Gastroesophageal sphincter (tissue), 4 donors: ENCODE measurements at places on chromosomes 7 and 10. TPM values are rescaled to one million over a fixed set of nuclear protein-coding genes. Genes with fewer than 3 reads are reported as not detected.

DNA sequence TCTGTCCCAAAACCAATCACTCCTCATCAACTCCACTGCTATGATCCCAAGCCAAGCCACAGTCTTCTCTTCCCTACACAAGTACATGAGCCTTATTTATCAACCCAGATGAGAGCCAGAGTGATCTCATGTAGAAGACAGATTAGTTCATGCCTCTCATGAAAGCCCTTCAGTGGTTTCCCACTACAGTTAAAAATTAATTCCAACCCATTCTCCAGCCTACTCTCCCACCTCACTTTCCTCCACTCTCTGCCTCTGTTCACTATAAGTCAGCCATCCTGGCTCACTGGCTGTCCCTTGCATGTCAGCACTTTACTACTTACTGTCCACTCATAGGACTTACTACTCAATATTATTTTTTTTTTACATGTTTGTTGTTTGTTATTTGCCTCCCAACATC is 67.3 kb downstream of the CACUL1 start:
- no peak for ATAC-seq

DNA sequence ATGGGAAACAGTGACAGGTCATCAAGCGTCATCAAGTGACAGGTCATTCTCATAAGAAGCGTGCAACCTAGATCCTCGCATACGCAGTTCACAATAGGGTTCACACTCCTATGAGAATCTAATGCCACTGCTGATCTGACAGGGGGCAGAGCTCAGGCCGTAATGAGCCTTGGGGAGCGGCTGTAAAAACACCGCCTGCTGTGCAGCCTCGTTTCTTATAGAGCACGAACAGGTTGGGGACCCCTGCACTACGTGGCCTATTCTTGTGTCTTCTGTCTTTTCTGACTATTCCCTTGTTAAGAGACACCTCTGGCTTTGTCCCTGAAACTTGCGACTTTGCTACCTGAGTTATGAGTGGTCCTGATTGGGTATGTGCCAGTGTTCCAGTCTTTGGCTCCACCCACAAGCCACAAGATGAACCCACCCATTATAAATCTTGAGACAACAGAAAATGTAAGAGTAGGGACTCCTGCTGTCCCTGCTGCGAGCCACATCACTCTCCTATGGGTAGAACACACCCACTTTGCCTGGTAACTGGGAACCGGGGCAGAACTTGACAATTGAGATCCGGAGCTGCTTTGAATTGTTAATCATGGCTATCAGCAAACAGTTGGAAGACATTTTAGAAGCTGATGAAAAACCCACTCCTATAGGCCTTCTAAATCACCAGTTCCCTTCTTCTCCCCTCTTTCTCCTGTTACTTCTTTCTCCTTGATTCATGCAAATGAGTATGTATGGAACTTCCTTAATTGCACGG is 55.8 kb upstream of the EXOC4 start:
- ATAC-seq: no peak

GRCh38 chr7:14201353-14201752 is 211.9 kb upstream of the ETV1 start:
- ATAC-seq: no peak

- no peak for ATAC-seq
These were observed 942.9 kb upstream of the LRRN3 start for GRCh38 chr7:110148054-110148453.

- no peak for ATAC-seq
These were observed 252.1 kb downstream of the DOCK4 start for GRCh38 chr7:111954056-111954455.

DNA sequence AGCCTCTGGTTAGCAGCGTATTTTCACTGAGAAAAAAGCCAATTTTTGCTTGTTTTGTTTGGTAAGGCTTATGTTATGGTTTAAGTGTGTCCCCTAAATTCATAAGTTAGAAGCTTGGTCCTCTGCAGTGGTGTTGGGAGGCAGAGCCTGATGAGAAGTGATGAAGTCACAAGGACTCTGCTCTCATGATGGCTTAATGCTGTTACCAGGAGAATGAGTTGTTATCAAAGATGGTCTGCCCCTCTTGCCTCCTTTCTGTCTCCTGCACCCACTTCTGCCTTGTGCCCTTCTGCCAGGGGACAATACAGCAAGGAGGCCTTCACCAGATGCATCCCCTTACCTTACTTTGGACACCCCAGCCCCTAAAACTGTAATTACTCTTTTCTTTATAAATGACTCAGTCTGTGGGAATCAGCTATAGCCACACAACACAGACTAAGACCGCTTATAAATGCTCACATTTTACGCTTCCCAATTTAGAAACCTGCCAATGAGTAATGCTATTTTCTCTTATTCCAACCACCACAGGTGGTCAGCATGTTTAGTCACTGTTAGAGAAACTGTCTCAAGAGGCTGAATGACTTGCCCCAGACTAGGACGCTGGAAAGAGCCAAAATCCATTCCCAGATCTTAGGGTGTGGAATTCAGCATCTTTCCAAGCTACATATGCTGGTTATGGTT is 6.1 kb upstream of the PKD1L1 start:
- no peak for ATAC-seq

DNA sequence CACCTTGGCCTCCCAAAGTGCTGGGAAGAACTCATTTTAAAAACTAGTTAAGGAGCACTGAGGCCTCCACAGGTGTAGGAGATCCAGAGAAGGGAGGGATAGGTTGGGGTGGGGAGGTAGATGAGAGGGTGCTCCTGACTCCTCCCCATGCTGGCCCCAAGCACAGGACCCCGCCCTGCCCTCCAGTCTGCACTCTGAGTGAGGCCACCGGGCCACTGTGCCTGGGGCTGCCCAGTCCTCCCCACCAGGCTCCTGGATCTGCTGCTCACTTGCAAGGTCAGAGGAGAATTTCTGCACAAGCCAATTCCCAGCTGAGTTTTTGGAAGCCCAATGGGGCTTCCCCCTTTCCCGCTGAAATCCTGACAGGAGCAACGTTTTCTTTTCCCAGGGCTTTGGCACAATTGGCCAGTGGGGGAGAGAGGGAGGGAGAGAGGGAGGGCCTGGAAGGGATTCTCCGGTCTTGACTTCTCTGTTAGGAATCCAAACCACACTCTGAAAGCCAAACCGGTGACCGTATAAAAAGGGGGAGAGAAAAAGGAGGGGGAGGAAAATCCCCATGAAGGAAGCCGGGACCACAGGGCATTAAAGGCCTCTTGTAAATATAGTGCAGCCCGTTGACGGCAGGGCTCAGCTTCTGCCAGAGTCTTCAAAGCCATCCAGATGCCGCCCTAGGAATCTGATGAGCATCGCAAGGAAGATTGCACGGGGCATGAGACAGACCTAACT is 116.2 kb downstream of the SH3PXD2A start:
- peak; percentile 85 for ATAC-seq

GRCh38 chr10:78066728-78067430 is 33.2 kb downstream of the RPS24 start:
- ATAC-seq: no peak

- ATAC-seq: no peak
These were observed 10.3 kb downstream of the AKR1B1 start for GRCh38 chr7:134448356-134449229.

- no peak for ATAC-seq
These were observed 62.8 kb upstream of the C7orf33 start for GRCh38 chr7:148527717-148528168.

GRCh38 chr10:55233505-55233904 is 432.5 kb upstream of the PCDH15 start:
- ATAC-seq: no peak

The LOXL4 gene
- total RNA-seq: 10.6 TPM

The NANOS1 gene
- 19.9 TPM for total RNA-seq

The RHBDD2 gene
- 21.8 TPM for total RNA-seq

The GCK gene
- total RNA-seq: not detected

The LRRC17 gene
- total RNA-seq: 1.5 TPM

The IRF5 gene
- total RNA-seq: 9.2 TPM

The MAGI2 gene
- 7.8 TPM for total RNA-seq

The KCNMA1 gene
- total RNA-seq: 389 TPM

The SMURF1 gene
- 26.2 TPM for total RNA-seq

The NPFFR1 gene
- total RNA-seq: 0.04 TPM
